ENCODE measurements at places on chromosomes 3 and 15.

DNA sequence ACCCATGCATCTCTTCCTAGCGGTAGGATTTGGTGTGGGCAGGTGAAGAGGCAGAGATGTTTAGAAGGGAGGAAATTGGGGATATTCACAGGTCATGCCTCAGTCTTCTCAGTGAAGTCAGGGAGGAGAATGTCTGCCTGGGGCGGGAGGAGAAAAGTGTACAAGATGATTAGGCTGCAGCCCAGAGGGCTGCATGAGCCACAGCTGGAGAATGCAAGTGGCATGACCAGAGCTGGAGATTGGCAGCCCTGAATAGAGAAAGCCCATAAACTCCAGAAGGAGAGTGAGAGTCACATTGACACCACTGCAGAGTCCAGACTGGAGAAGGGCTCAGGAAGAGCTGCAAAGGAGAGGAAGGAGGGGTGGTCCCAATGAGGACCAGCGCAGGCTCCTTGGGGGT is 22.6 kb downstream of the PDHB start:
- DNase-seq: no peak

GRCh38 chr15:39692356-39693327 is 90.0 kb downstream of the FSIP1 start:
- peak; percentile 45 for DNase-seq

DNA sequence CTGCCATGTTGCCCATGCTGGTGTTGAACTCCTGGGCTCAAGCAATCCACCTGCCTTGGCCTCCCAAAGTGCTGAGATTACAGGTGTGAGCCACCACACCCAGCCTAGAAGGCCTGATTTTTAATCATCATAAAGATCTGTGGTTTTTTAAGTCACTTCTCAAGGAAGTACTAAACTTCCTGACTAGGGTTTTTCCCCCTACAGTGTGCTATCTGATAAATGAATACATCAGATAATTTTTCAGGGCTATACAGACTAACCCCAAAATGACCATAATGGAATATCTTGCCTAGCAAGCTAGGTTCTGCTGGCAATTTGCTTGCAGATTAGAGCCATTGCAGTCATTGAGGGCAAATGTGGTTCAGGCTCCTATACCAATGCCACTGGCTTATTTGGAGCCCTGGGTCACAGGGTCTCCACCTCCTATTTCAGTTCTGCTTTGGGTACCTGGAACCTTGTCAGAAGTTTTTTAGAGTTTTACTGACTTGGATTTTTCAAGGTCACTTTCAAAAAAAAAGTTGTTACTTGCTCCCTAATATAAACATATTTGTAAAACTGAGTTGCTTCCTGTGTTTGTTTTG is 80.8 kb downstream of the SLC49A4 start:
- no peak for DNase-seq

- DNase-seq: no peak
Observed at GRCh38 chr3:124576565-124577493, 153.4 kb upstream of the UMPS start.

GRCh38 chr3:44065311-44066094 is 176.2 kb upstream of the TOPAZ1 start:
- no peak for DNase-seq

GRCh38 chr3:111485086-111485485 is 56.9 kb upstream of the CD96 start:
- DNase-seq: no peak

DNA sequence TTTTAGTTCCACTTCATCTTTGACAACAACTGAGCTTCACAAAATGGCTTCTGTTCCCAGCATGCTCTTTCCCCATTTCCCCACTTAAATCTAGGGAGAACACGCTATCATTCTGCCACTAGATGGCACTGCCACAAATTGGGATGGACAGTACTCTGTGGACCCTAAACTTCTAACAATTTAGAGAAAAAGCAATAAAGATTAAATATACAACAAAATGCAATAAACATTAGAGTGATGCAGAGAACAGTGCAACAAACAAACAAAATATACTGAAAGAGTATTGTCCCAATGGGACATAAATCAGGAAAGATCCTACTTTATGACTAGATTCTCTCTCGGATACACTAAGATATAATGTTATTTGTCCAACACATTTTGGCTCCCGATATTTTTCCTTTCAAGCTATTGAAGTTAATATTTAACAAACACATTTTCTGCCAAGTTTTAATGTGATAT is 169.7 kb upstream of the TMCO5A start:
- DNase-seq: no peak

DNA sequence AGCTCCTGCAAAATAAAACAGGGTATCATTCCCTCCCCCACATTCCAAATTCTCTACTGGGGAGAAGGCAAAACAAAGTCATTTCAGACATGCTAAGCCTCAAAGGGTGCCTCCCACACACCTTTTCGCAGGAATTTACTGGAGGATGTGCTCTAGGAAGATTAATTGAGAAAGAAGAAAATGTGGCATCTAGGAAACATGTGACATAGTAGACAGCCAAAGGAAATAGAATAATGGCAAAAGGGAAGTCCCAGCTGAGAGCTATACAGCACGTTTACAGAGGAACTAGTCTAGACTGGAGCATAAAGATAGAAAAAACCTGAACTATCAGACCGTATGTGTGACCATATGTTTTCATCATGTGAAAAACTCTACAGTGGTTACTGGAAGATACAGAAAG is 58.8 kb upstream of the MELTF start:
- no peak for DNase-seq

DNA sequence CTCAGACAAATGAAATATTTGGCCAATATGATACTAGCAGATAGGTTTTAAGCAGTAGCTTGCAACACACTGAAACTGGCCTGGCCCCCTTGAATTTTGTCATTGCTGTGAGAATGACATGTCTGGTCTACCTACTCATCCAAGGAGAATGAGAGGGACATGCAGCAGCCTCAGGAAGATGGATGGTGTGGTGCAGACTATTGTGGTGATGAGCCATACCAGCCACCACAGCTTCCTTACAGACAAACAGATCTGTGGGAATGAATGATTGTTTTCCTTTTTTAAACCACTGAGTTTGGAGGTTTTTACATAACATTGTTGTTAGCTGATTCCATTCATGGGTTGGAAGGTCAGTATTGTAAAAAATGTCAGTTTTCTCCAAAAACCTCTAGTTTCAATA is 133.7 kb upstream of the POU1F1 start:
- no peak for DNase-seq

DNA sequence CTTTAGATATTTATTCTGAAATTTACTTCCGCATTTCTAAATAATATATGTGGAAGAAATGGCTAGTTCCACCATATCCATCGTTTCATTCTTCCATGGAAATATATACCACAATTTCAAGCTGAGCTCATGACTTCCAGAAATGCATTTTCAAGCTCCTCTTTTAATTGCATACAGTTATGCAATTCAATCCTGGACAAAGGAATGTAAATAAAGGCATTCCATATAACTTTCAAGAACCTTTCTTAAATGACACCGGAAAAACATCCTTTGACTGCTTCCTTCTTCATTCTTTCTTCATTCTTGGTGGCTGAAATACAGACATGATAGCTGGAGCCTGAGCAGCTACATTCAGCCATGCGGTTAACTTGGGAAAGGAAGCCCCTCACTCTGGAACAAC is 185.2 kb upstream of the GADL1 start:
- DNase-seq: no peak

DNA sequence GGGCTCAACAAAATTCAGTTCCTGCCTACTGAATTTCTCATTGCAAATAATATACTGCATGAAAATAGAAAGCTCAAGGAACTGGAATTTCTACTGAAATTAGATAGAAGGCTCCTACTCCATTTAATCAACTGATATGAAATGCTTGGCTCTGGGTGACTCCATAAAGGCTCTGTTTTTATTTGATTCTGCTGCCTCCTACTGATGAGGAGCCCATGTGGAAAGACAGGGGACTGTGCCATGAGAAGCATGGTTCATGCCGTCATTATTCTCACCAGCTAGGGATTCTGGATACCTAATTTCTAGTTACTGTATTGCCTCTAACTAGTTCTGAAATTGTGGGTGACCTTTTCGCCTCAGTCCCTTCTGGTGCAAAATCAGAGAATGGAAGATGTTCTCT is 366.2 kb upstream of the DPH6 start:
- DNase-seq: no peak

DNA sequence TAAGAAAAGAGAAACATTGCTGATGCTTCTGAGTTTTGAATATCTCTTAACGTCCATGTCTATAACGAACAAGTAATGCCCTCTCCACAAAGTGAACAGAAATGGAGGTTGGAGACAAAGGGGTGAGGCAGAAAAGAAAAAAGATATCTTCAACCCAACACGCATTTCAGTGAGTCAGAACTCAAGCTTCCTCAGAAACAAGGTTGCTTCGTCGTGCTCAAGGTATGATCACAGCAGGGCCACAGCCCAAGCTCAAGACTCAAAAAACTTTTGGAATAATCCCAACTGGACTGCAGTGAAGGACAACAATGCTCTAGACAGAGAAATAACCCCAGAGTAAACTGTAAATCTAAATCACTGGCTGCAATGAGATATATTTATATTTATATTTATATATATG is 18.9 kb downstream of the WNT5A start:
- no peak for DNase-seq

DNA sequence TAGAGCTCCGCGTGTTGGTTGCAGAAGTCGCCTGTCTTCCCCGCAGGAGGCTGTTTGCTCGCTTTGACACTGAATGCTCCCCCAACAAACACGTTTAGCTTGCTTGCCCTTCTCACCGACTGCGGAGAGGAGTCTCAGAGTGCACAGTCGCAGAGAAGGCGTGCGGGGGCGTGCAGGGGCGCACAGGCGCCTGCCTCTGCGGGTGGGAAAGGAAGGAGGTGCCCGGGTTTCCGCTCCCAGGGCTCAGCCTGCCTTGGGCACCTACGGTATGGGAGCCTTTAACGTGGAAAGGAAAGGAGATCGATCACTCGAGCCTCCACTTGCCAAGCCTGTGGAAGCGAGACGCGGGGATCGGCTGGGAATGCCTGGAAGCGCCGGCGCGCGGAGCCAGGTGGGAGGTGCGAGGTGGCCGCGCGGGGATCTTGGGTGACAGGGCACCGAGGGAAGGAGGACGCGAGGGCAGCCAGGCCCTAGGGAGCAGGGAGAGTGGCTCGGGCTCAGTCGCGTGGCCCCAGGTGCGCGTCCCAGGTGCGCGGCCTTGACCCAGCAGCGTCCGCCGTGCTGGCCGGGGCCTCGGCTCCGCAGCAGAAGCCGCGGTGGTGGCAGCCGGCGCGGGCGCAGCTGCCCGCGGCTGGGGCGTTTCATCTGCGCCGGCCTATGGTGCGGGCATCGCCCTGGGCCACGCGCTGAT is at the start of gene FAN1:
Gene FAN1 (plus strand): TSS at position 419 of the 691 bp plus-strand sequence. CDS start 749 bp downstream, outside the sequence.
- peak; percentile 57 for DNase-seq

- DNase-seq: no peak
Observed at GRCh38 chr3:55074796-55075195, 146.9 kb upstream of the LRTM1 start.

DNA sequence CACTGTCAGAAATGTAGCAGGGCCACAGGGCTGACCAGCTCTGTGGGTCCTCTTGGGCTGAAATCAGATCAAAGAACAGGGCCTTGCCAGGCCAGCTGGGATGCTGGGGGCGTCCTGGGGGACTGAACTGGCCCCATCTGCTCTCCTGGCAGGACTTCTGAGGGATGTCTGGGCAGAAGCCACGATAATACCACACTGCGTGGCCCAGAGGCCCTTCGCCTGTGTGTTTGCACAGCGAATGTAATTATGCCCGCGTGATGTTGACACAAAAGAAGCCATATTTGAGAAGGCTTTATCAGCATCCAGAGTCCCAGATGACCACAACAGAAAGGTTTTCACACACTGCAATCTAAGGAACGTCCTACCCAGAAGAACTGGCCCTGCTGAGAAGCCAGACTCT is 174.0 kb downstream of the RAB11A start:
- DNase-seq: no peak

DNA sequence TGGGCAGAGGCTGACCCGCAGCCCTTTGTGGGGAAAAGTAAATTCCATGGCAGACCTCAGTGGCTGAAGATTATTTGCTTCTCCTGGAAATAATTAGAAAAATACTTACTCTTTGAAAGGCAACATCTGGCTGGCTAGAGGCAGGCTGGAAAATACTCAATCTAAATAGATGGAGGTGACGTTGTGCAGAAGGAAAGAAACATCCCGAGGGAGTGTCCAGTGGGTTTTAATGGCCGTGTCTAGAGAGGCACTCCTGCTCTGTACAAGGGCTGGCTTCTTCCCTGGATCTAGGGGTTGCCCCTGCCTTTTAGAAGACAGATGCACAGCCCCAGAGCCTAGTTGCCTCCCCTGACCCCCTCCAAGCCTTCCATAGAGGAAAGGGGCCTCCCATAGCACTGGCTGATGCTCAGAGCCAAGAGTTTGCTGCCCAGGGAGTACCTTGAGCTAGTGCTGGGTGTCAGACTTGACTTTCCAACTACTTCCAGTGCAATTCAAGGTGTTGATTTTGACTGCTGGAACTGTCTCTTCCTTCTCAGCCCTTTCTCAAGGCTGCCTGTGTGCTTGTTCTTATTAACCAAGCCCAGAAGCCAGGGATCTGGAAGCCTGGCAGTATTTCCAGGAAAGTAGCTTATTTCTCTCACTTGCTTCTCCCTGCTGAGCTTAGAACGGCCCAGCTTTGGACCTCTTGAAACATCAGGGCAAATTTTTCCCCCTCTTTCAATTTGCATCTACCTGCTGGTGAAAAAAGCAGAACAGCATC is 27.4 kb downstream of the CGNL1 start:
- no peak for DNase-seq

DNA sequence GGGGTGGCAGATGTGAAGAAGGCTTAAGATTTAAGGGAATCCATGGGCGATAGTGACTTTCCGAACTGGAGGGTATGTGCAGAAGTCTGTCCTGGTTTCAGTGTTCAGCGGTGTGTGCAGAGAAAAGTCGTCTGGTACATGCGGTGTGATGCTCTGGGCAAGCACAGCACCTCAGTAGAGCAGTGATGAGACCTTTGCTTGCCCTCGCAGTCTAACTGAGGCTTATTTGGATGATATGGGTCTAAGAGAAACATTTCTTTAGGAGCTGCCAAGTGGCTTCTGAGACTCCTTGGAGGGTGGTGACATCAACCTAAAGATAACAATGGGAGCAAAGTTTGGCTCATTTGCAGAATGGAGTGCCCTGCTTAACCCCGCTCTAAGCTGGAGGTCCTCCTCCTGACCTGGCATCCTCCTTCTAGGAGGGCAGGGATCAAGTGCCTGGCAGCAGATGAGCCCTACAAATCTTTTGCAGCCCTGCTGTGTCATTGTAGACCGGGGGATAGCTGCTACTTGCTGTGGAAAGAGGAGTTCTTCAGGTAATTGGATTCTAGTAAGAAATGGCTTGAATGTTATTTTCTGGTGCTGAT is 228.1 kb upstream of the AZI2 start:
- no peak for DNase-seq
